ENCODE measurements at places on chromosomes 2 and 18.

DNA sequence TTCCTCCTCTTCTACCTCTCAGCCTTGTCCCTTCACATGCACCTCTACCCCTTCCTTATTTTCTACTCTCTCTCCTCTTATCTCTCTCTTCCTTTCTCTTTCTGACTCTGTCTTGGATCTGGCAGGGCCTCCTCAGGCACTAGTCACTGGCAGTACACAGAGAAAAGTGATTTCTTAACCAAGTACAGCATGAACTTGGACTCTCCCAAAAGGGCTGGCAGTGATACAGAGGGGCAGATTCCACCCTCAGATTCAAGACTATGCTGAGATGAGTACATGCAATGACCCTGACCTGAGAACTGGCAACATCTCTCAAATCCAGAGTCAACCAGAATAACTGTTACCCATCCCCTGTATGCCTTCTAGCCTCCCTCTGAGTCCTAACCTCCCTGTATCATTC lies 4.3 kb downstream of the AOX1 start:
- DNase-seq: no peak

- peak; percentile 76 for DNase-seq
Observed at GRCh38 chr2:84946204-84947009, 24.6 kb upstream of the KCMF1 start.

DNA sequence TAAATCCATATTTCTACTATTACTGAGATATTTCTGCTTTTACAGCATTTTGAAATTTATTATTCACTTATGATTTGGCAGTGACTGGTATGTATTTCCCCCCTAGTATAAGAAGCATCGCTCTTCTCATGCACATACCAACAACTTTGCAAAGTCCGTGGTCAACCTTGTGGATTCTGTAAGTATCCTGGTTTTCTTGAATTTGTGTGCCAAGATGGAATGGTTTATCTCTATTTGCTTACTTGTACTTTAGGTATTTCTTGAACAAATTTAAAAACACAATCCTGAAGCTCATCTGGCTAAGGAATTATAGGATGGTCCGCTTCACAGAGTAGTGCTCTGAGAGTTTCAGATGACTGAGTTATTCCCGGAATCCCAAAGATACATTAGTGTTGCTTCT lies 85.0 kb upstream of the FAM237A start:
- no peak for DNase-seq

DNA sequence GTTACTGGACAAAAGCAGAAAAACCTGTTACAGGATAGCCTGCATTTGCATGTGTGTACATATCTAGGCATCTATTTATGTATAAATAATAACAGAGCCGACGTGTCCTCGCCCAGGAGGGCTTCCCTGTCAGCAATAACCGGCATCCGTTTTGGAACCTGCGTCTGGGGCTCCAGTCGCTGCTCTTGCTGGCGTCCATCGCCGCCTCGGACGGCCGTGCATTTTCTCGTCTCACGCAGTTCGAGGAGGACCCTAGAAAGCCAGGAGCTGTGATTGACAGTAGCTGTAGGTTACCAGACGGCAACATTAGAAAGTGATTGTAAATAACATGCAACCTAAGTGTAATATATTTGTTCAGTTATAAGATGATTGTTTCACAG lies 132.6 kb downstream of the NFATC1 start:
- DNase-seq: no peak

GRCh38 chr2:60391649-60392375 lies 161.6 kb downstream of the BCL11A start:
- DNase-seq: no peak

GRCh38 chr2:25054720-25055119 lies 12.8 kb downstream of the EFR3B start:
- DNase-seq: no peak

- DNase-seq: peak; percentile 83
Observed at GRCh38 chr2:156400706-156401678, 35.2 kb upstream of the GPD2 start.

GRCh38 chr2:10079266-10079869 lies 843 bp downstream of the CYS1 start:
- DNase-seq: peak; percentile 29

- no peak for DNase-seq
Observed at GRCh38 chr2:181682795-181683517, 2.6 kb upstream of the NEUROD1 start.

- no peak for DNase-seq
Observed at GRCh38 chr2:71610671-71611070, 157.3 kb downstream of the DYSF start.

- no peak for DNase-seq
Observed at GRCh38 chr2:128304715-128305554, 13.7 kb downstream of the HS6ST1 start.

- no peak for DNase-seq
Observed at GRCh38 chr2:223180463-223180862, 128.5 kb downstream of the KCNE4 start.

DNA sequence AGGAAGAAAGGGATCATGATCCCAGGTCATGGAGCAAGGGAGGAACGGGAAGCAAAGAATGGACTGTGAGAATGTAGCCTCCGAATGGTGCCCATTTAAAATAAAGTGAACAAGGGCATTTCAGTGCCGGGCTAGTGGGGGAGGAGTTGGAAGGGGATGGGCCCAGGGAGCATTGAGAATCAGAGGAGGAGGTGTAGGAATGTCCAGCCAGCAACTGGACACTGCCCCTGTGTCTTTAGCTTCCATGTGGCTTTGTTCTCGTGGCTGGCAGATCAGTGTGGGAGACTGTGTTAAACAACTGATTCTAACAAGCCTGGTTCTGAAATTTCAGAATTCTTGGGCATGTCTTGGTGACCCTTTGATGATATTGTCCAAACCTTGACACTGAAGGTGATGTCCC lies 1.4 kb upstream of the RNF103 start:
- no peak for DNase-seq

DNA sequence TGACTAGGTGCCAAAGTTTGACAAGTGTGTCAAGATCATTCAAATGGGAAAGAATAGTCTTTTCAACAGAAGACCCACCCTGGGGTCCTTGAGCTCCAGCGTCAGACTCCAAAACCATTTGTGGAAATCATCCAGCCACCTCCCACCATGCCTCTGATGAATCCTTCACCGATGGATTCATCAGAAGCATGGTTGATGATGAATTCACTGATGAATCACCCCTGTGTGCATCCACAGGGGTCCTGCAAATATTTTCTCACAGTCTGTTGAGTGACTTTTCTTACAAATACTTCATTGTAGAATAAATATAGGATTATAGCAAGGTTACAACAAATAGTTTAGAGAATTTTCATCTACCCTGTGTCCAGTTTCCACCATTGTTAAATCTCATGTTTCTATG lies 4.3 kb downstream of the UGT1A9 start:
- DNase-seq: no peak

DNA sequence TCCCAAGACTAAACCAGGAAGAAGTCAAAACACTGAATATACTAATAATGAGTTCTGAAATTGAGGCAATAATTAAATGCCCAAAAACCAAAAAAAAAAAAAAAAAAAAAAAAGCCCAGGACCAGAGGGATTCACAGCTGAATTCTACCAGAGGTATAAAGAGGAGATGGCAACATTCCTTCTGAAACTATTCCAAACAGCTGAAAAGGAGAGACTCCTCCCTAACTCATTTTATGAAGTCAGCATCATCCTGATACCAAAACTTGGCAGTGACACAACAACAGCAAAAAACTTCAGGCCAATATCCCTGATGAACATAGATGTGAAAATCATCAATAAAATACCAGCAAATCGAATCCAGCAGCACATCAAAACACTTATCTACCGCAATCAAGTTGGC lies 108.5 kb upstream of the COL3A1 start:
- no peak for DNase-seq

DNA sequence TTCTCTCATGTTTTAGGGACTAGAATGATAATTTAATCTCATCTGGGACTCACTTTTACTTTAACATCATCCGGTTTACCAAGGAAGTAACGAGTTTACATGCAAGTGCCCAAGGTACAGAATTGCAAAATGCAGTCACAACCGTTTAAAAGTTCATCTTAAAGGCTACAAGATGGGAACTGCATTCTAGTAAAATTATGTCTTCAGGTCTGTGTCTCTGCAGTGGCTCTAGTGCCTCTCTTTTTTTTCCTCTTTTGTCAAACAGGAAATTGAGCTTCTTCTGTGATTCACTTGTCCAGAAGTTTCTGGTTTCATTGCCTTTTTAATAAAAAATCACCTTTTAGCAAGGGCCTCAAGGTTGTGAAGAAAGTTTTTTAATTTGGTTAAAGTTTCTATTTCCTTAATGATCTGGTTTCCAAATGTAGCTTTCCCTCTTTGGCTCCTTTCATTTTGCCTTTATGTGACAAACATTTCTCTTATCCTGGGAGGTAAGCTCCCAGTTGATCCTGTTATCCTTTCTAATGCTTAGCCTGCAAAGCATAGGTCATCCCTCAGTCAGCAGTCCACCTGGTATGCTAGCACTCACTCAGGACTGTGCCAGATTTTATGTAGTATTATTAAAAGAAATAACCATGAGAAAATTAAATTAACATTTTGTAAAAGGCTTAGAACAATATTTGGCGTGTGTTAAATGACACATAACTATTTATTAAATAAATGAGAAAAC lies 2.4 kb downstream of the GLS start:
- DNase-seq: no peak

DNA sequence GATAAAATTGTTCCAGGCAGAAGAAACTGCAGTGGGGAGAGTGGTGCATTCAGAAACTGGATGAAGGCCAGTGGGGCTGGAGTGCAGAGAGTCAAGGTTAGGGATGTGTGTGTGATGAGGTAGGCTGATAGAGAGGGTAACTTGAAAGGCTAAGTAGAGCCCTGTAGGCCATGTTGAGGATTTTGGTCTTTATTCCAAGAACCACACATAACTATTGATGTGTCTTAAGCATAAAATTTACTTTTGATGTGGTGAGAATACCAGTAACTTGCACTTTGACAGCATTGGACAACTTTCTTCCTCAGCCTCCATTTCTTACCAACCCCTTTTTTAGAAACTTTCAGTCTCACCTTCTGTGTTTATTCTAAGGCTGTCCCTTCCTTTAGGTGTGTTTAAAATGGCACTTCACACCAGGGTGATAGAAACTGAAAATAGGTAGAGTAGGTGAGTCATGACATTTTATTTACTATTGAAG lies 22.6 kb downstream of the MTX2 start:
- no peak for DNase-seq

- no peak for DNase-seq
Observed at GRCh38 chr2:134683561-134684112, 35.2 kb downstream of the TMEM163 start.

- no peak for DNase-seq
Observed at GRCh38 chr2:38466876-38467767, 90.0 kb upstream of the ATL2 start.

- DNase-seq: no peak
Observed at GRCh38 chr2:166891727-166892126, 3.4 kb downstream of the XIRP2 start.

DNA sequence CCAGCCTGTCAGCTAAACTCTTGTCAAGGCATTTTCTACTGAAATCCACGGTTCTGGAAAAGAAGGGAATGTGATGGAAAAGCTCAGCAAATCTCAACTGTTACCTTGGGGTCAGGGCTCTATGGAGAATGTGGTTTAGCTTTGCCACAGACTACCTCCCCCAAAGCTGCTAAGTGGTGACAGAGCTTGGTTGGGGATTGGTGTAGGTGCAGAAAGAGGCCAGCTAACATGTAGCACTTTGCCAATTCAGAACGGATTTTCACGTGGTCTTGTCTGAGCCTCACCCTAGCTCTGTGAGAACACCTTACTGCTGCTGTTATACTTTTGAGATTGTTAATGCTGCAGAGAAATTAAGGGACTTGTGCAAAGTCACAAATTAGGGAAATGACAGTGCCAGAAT lies 331.1 kb downstream of the RND3 start:
- no peak for DNase-seq

GRCh38 chr18:34801774-34802173 lies 91.7 kb downstream of the DTNA start:
- DNase-seq: no peak

GRCh38 chr18:58183226-58183625 lies 139.2 kb downstream of the NEDD4L start:
- DNase-seq: no peak

- DNase-seq: no peak
Observed at GRCh38 chr18:36545821-36546427, 248.4 kb downstream of the FHOD3 start.

GRCh38 chr2:33496150-33496549 lies 19.7 kb downstream of the RASGRP3 start:
- DNase-seq: no peak

- no peak for DNase-seq
Observed at GRCh38 chr2:191936882-191937405, 90.1 kb upstream of the CAVIN2 start.

- DNase-seq: no peak
Observed at GRCh38 chr2:144560251-144560650, 40.3 kb upstream of the ZEB2 start.

DNA sequence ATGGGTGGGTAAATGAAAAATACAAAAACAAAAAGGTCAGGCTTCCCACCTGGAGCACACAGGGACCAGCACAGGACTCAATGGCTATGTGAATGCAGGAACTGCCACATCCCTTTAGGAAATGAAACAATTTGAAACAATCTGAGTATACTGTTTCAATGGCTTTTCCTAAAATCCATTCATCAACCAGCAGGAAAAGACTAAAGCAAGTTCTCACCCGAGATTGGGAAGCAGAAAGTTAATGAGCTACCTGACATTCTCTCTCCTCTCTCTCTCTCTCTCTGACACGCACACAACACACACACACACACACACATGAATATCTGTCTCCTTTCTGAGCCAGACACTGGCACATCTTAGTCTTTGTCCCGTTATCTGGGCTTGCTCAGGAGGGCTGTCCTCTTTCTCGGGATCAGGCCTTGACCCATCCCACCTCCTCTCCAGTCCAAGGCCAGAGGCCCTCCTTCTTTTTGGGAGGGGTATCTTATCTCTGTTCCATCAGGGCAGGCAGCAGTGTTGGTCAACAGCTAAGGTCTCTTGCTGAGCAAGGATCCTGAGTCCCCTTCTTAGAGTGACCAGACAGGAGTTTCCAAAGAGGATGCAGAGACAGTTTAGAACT lies 11.6 kb upstream of the LRRFIP1 start:
- DNase-seq: no peak

DNA sequence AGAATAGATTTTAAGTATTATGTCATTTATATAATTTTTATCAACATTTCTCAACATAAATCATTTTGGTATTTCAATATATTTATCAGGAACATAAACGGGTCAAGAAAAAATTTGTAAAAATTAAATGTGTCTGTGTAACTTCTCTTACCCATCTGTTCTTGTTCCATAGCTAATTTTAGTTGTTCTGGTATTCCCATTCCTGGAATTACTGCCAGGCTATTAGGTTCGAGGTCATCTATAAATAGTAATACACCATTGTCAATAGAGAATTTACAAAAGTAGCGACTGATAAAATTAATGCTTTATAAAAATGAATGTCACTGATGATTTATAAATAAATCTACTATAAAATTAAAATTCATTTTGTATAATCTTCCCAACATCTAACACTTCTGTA lies 21.5 kb downstream of the SFT2D3 start:
- no peak for DNase-seq

Measured in CD4-positive, alpha-beta T cell treated with Interleukin-17A for 4 hours (primary cell).